Stomach (tissue), 19 donors: ENCODE measurements at places on chromosomes 4 and X. TPM values are rescaled to one million over a fixed set of nuclear protein-coding genes. Genes with fewer than 3 reads are reported as not detected.

- DNase-seq = no peak
These were observed 28.0 kb upstream of the RBM41 start for GRCh38 chrX:107146670-107147069.

- no peak for DNase-seq
These were observed 19.3 kb upstream of the CLNK start for GRCh38 chr4:10703766-10704429.

Gene GATA1
- 9.4 TPM for total RNA-seq

- DNase-seq = no peak
These were observed 12.4 kb upstream of the PIN4 start for GRCh38 chrX:72169008-72169728.

- DNase-seq = no peak
These were observed 67.2 kb downstream of the DCAF12L1 start for GRCh38 chrX:126485409-126485808.

Gene CYBB
- total RNA-seq = 9.4 TPM

DNA sequence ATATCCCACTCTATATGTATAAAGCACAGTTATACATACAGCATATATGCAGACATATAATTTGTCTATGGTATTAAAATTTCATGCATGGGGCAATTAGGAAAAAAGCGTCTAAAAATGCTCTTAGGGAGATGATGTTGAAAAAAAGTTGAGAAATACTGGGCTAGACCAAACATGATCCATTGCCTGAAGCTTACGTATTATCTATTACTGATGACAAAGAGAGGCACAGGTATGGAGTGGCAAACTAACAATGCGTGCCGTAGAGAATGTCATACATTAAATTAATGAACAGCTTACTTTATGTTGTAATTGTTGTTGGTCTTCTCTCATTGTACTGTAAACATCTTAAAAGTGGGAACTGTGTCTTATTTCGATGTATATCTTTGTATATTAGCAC lies 13.9 kb downstream of the RHOH start:
- no peak for DNase-seq

DNA sequence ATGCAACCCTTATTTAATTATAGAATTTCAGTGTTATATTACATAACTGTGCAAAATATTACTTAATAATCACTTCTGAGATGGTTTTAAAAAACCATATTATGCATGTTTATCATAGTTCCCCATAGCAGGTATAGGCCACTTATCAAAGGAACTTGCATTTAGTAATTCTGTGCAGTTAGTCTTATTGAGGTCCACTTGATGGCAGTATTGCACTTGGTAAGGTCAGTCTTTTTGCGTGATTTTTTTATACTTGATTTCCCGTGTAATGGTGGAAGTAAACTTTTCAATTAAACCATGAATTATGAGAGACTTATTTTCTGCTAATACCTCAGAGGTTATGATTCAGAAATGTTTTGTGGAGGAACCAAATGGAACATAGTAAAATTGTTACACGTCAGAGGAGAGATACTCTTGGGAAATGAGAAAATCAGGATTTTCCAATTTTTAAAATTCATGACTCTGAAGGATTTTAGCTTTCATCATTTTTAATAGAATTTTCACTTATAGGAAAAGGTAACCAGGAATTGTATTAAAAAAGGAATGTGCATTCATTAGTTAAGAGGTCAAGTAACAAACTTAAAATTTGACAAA lies 230.0 kb downstream of the CCSER1 start:
- no peak for DNase-seq

GRCh38 chrX:1835056-1835455 lies 220.2 kb downstream of the ASMT start:
- DNase-seq = no peak

DNA sequence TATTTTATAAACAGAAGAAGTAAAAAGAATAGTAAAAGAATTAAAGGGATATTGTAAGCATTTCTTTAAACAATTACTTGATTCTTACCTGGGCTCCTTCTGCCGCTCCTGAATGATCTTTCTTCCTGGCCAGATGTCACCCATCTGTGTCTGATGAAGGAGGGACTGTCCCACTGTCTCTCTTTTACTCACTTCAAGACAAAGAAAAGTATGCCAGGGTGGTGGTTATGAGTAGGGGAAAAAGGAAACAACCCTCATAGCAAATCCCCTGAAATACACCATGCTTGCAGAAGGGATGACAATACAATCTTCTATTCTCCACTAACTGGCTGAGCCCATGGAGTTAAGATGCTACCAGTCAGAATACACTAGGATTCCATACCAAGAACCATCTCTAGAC lies 31.1 kb downstream of the SYTL4 start:
- DNase-seq = no peak

Gene KCNE5
- not detected for total RNA-seq

DNA sequence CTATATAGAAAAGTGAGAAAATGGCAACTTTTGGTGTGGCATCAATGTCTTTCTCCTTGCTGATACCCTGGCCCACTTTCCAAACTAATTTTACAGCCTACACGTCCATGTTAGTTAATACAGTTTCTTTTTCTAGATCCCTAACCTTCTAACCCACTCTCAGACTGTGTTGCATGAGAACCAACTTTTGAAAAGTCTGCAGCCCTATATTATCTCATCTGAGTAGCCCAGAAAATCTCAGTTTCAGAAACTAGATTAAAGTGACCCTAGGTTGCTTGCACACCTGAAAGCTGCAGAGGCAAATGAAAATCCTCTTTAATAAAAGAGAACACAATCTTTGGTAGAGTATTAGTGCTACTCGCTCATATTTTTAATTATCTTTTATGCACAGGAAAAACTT lies 371.6 kb upstream of the EMCN start:
- no peak for DNase-seq

DNA sequence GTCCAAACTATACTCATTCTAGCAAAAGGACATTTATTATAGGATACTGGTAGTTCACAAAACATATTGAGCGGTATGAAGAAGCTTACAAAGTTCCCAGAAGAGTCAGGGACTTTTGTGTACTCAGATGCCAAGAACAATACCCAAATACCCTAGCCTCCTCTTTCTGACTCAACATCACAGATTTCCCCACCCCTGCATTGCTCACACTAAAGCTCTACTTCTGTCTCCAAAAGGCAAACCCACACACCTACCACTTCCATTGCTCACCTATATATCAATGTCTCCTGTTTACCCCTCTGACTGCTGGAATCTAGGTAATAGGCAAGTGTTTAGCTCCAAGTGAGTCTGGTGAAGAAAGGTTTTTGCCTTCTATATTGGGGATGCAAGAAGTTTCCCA lies 100.7 kb upstream of the HCCS start:
- no peak for DNase-seq

Gene PFKFB1
- not detected for total RNA-seq

DNA sequence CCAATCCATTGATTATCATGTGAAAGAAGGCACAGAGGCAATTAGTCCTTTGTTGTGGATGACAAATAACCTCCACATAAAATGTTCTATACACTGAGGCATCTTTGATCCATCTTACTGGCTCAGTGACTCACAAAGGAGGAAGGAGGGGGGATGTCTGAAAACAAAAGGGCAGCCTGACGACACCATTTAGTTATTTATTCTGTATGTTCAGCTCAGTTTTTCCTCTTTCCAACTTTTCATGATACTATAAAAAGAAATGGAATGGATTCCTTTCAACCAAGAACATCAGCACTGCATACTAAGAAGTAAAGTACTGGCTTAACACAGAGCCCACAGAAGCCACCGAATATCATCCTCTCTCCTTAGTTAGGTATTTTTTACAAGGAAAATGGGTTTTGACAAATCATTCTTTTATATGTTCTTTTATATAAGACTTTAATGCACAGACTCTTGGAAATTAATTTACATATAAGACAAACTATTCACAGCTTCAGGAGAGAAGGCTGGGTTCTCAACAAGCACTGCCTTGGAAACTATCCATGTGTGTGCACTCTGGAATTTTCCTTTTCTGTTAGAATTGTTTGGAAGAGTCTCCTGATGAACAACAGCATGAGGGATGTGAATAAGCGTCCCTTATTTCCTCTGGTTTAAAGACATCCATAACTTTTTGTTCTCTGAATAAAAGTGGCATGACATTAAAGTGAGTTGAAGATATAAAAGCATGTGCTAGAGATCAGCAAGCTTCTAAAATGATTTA lies 135.6 kb downstream of the TSPAN5 start:
- no peak for DNase-seq

DNA sequence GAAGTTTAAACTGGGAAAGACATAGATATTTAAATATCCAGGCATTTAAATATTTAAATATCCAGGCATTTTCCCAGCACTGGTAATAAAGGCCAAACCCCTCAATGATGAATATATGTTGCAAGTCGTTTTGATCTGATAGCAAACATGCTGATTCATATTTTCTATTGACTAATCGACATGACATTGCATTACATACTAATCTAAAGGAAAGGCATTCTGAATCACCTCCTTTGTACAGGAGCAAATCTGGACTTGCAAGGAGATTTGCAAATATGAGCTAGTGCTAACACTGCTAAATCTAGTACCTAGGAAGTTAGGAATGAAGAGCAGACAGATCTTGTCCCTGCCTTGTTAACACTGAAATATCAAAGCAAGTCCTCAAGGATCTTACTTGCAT lies 207.3 kb downstream of the SLC7A11 start:
- peak; percentile 58 for DNase-seq

DNA sequence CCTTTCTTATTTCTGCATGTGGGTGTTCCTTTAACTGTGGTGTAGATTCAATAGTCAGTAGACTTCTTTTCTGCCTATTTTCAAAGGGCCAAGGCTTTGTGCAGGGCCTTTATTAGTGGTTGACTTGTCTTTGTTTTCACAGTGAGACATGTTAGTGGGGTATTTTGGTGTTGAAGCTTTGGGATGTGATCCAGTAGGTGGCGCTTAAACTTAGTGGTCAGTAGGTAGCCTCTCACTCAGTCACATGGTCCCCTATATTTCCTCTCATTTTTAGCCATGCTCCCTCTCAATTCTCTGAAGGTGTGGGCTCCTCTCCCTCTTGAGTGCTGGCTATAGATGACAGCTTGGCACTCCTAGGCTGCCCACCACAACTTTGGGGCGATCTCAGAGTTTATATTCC lies 23.4 kb upstream of the SLC10A7 start:
- peak; percentile 7 for DNase-seq

Gene HSFX1
- 1.3 TPM for total RNA-seq

Gene COL25A1
- total RNA-seq = not detected

GRCh38 chr4:47368211-47368610 lies 95.3 kb downstream of the COMMD8 start:
- DNase-seq = no peak

DNA sequence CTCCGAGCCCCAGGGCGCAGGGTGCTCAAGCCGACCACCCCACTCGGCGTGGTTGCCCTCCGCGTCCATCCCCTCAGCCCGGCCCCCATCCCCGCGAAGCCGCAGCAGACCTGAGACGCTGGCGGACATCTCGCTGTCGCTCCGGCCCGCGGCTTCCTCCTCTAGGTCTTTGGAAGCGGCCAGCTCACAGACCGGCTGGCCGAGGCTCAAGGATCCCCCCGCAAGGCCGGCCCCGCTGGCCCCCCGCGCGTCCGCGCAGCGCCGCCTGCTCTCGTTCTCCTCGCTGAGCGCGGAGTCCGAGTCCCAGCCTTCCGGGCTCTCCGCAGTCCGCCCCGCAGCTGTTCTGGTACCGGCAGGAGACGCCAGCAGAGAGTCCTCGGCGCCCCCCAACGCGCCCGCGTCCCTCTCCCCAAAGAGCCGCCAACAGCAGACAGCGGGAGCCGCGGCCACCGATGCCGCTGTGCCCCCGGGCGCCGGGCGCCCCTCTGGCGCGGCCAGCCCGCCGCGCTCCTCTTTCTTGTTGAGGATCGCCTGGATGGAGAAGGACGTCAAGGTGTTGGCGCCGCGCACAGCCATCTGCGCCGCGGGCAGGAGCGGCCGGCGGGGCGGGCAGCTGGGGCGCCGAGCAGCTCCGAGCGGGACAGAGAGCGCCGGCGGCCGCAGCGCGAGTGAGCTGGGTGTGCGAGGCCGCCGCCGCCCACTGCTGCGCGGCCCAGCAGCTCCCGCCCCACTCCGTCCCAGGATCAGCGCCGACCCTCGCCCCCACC lies at the start of gene NKX3-2:
Gene NKX3-2, minus strand, starts transcription at position 670 of the 767 bp plus-strand sequence. Its CDS starts 94 bp downstream, at position 576.
- DNase-seq = no peak

Gene MAOA
- 157 TPM for total RNA-seq

- DNase-seq = peak; percentile 86
These were observed 57.5 kb upstream of the SORCS2 start for GRCh38 chr4:7134737-7135388.

DNA sequence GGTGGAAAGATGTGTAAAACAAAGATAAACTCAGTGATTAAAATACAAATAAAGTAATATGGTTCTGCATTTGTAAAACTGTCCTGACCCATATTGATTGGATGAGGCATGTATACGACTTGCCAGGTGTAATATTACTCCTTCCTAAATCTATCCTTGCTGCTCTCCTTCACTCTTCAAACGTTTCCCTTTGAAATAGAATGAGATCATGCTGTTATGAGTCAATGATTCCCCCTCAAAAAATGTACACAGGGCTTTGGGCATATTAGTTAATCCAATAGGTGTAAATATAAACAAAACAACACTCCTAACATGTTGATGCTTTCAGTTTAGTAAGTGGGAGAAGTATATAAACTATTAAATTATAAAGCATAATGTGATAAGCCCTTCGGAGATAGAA lies 117.4 kb upstream of the GPM6A start:
- no peak for DNase-seq

GRCh38 chr4:120105472-120105871 lies 38.8 kb upstream of the MAD2L1 start:
- no peak for DNase-seq

DNA sequence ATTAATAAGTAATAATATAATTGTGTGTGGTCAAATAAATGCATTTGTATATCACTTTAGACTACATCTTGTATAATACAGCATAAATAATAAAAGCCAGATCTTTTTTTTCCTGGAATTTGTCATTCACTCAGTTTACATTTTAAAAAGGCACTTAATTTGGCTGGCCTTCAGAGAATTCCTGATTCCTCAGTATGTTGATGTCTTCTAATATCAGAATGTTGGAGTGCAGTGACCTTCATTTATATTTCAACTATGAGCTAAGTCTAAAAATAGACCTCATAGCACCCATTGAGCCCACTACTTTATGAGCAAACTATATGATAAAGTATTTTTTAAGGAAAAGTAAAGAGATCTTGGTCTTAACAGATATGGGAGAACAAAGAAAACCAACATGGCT lies 27.8 kb downstream of the ZNF330 start:
- no peak for DNase-seq

Gene AKAP14
- total RNA-seq = not detected

Gene TBC1D8B
- 19.6 TPM for total RNA-seq

DNA sequence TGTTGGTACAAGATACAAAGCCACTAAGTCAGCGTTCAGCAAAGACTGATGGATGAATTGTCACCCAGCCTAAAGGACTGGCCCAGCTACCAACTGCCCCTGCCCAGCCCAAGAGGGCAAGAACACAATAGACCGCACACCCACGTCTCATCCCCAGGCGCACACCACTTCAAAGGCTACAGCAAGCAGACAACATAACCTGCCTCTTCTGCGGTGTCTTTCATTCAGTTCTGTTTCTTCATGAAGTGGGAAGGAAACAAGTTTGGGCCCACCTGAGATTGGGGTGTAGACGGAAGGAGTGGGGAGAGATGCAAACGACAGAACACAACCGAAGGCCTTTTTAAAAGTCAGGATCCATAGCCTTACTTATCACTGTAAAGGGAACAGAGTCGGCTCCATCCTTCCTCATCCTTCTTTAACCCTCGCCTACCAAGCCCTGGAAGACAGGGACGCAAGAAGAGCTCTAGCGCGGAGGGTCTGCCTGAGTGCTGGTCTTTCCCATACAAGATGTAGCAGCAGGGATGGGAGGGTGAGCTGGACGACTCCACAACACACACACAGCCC lies 691 bp downstream of the SCARB2 start:
- no peak for DNase-seq

Gene IBSP
- not detected for total RNA-seq

Gene KIF4A
- not detected for total RNA-seq
